Stimulated activated CD8-positive, alpha-beta memory T cell treated with anti-CD3 and anti-CD28 coated beads, Interleukin-15, amount 100 ng/mL, for 1 hour (primary cell): ENCODE measurements at places on chromosomes 16 and 17.

DNA sequence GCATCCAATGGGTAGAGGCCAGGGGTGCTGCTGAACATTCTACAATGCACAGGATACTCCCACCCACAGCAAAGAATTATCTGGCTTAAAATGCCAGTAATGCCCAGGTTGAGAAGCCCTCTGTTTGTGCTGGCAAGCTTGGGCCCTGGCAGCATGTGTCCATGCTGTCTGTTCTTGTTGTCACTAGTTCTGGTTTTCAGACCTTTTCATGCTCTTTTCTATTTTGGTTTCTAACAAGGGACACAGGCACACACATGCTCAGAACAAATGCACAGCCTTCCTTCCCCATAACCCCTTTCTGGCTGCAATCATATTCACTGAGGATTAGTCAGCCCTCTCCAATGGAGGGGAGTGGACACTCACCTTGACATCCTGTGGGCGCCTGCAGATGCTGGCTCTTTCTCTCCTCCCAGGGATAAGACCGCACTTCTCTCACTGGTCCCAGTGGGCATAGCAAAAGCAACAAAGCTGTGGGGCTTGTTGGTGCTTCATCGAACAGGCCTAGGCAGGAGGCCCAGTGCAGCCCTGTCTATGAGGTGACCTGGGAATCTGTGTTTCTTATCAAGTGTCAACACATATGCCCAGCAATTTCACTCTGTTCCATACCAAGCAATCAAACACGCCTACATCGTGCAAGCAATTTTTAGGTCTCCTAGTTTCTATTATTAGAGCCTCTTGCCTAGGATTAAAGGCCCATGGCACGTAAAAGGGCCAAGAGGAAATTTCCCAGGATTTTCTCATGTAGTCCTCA lies 271.1 kb upstream of the CCL2 start:
- DNase-seq = no peak

- no peak for DNase-seq
Measured at GRCh38 chr17:62631936-62632924, 4.8 kb downstream of the MRC2 start.

- DNase-seq = no peak
Measured at GRCh38 chr16:17372386-17372785, 98.4 kb downstream of the XYLT1 start.

DNA sequence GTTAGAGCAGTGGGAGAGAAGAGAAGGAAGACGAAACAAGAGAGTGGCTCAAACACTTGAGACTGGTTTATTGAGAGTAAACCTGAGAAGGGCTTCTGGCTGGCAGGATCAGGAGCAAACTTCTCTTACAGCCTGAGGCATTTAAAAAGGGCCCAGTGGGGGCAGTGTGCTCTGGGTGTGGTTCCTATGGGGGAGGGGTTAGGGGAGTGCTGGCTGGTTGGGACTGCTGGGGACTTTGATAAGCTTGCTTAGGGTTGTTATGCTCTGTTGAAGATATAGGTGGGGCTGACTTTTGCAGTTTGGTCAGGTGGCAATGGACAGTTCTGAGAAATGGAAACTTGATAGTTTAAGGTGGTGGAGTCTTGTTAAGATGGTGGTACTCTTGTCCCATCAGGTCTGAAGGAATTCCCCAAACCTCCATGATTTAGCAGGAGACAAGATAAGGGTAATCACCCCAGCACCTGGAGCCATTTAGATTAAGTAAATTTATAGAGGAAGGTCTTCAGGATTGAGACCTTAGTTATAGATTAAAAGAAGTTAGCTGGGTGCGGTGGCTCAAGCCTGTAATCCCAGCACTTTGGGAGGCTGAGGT lies 79.3 kb downstream of the EMP2 start:
- DNase-seq = no peak

- no peak for DNase-seq
Measured at GRCh38 chr17:82012261-82012639, 10.4 kb downstream of the CENPX start.
